ENCODE measurements at places on chromosomes 7 and 10. TPM values are rescaled to one million over a fixed set of nuclear protein-coding genes. Genes with fewer than 3 reads are reported as not detected.

Gene EPHB4
- 6.0 TPM for total RNA-seq

Gene SND1
- 217 TPM for total RNA-seq

Gene ORC5
- total RNA-seq, result 21.0 TPM

Gene CD36
- 2.3 TPM for total RNA-seq

Gene ZNF467
- total RNA-seq, result 1.2 TPM

Gene BAMBI
- 2.3 TPM for total RNA-seq

Gene TRPV5
- total RNA-seq, result not detected

Gene RASA4B
- 26.1 TPM for total RNA-seq

Gene PNLIPRP2
- not detected for total RNA-seq

Gene CTNNA3
- total RNA-seq, result not detected

Gene RUFY2
- 15.2 TPM for total RNA-seq

Gene HMX3
- total RNA-seq, result not detected

Gene PDE1C
- total RNA-seq, result 1.3 TPM

Gene PPP1R17
- not detected for total RNA-seq

Gene RAB18
- total RNA-seq, result 146 TPM

Gene SH2D4B
- not detected for total RNA-seq

Gene FZD8
- 0.56 TPM for total RNA-seq

- no peaks in the 10 kb centered on the region for H3K36me3 ChIP-seq
- H3K4me1 ChIP-seq, result no peaks in the 10 kb centered on the region
- no peak overlapping the region for H3K4me3 ChIP-seq
- DNase-seq, result no peak
- no peaks in the 10 kb centered on the region for H3K27me3 ChIP-seq
These were observed 76.2 kb upstream of the ICA1 start for GRCh38 chr7:8338206-8338605.

DNA sequence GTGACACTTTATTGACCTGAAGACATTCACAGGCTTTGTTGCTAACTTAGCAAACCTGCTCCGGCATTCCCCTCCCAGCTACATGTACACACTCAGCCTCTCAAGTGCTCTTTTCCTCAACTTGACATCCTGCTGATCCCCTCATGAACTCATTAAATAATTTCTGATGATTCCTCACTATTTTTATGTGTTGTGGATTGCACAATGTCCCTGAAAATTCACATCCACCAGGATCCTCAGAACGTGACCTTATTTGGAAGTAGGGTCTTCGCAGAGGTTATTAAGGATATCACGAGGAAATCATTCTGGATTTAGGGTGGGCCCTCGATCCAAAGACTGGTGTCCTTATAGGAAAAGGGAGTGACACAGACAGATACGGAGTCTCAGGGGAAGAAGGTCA is 27.3 kb downstream of the FIGNL1 start:
- no peak overlapping the region for H3K4me3 ChIP-seq

DNA sequence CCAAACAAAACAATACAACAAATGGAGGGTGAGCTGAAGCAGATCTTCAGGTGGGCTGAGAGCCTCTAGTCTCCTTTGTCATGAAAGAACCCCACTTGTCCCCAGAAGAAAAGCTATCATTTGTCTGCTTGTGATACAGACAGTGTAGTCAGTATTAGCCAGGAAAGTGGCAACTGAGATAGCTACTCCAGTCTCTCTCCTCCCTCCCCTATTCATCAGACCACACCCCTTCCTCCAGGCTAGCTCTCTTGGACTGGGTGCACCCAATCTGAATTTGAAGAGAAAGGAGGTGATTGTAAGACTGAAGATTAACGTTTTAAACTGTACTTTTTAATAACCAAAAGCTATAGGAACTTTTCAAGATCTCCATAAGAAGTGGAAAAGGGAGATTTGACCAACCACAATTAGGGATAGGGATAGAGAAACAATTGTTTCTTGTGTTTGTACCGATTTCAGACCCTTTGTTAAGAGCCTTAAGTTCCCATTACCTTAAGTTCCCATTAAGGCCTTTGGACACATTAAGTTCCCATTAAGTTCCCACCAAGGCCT is 14.1 kb downstream of the BMPR1A start:
- no peaks in the 10 kb centered on the region for H3K27me3 ChIP-seq
- no peak overlapping the region for H3K27ac ChIP-seq
- H3K4me3 ChIP-seq, result no peak overlapping the region
- H3K36me3 ChIP-seq, result no peaks in the 10 kb centered on the region
- DNase-seq, result no peak

GRCh38 chr7:75993689-75994387 is 557 bp downstream of the TMEM120A start:
- H3K36me3 ChIP-seq, result peaks cover 21% of the 10 kb centered on the region
- peak overlapping the region; percentile 85 for H3K4me3 ChIP-seq
- H3K27me3 ChIP-seq, result peaks cover 4% of the 10 kb centered on the region

- DNase-seq, result peak; percentile 49
- H3K4me1 ChIP-seq, result no peaks in the 10 kb centered on the region
- H3K27me3 ChIP-seq, result peaks cover 34% of the 10 kb centered on the region
- no peak overlapping the region for H3K4me3 ChIP-seq
- no peaks in the 10 kb centered on the region for H3K36me3 ChIP-seq
These were observed 19.5 kb downstream of the TSPAN33 start for GRCh38 chr7:129163875-129164544.

- DNase-seq, result no peak
- H3K36me3 ChIP-seq, result peaks cover 17% of the 10 kb centered on the region
- H3K4me3 ChIP-seq, result no peak overlapping the region
- peaks cover 45% of the 10 kb centered on the region for H3K4me1 ChIP-seq
- no peak overlapping the region for H3K27ac ChIP-seq
These were observed 22.4 kb downstream of the REEP3 start for GRCh38 chr10:63543576-63543962.

DNA sequence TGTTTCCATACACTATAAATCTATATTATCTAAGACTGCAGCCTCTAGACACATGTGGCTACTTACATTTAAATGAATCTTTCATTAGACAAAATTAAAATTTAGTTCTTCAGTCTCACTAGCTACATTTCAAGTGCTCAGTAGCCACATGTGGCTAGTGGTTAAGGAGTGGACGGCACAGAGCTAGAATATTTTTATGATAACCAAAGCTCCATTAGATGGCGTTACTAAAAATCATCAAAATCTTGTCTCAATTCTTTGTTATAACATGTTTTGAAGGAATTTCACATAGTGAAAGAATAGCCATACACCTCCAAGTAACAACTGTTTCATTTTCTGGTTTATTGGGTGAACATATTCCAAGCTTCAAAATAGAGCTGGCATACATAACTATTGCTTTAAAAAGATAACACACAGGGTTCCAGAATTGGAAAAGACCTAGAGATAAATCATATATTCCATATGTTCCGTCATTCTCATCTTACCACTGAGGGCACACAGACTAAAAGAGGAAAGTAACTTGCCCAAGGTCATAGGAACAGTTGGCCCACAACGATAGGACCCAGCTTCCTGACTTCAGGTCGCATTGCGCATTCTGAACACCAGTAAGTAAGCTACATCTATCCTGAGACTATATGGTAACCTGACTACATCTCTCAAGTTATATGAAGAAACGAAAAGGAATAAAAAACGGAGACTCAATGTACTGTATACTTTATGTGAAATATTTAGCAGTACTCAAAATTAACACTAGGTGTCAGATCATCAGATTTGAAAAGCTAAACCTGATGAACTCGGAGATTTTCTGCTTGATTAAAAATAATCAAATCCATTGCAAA is 66.6 kb downstream of the CAV1 start:
- no peak overlapping the region for H3K27ac ChIP-seq
- no peak for DNase-seq
- H3K4me1 ChIP-seq, result peaks cover 39% of the 10 kb centered on the region
- H3K36me3 ChIP-seq, result peaks cover 3% of the 10 kb centered on the region
- H3K4me3 ChIP-seq, result peak overlapping the region; percentile 53

- H3K36me3 ChIP-seq, result no peaks in the 10 kb centered on the region
- H3K27me3 ChIP-seq, result peaks cover 8% of the 10 kb centered on the region
- H3K4me1 ChIP-seq, result peaks cover 12% of the 10 kb centered on the region
- no peak overlapping the region for H3K27ac ChIP-seq
- DNase-seq, result no peak
These were observed 161.6 kb downstream of the PFKFB3 start for GRCh38 chr10:6364283-6364682.

- H3K36me3 ChIP-seq, result no peaks in the 10 kb centered on the region
- H3K4me3 ChIP-seq, result peak overlapping the region; percentile 88
- peaks cover 77% of the 10 kb centered on the region for H3K4me1 ChIP-seq
- peaks cover 5% of the 10 kb centered on the region for H3K27me3 ChIP-seq
- H3K27ac ChIP-seq, result peak overlapping the region; percentile 60
These were observed 811 bp downstream of the RGS10 start for GRCh38 chr10:119541459-119542356.

DNA sequence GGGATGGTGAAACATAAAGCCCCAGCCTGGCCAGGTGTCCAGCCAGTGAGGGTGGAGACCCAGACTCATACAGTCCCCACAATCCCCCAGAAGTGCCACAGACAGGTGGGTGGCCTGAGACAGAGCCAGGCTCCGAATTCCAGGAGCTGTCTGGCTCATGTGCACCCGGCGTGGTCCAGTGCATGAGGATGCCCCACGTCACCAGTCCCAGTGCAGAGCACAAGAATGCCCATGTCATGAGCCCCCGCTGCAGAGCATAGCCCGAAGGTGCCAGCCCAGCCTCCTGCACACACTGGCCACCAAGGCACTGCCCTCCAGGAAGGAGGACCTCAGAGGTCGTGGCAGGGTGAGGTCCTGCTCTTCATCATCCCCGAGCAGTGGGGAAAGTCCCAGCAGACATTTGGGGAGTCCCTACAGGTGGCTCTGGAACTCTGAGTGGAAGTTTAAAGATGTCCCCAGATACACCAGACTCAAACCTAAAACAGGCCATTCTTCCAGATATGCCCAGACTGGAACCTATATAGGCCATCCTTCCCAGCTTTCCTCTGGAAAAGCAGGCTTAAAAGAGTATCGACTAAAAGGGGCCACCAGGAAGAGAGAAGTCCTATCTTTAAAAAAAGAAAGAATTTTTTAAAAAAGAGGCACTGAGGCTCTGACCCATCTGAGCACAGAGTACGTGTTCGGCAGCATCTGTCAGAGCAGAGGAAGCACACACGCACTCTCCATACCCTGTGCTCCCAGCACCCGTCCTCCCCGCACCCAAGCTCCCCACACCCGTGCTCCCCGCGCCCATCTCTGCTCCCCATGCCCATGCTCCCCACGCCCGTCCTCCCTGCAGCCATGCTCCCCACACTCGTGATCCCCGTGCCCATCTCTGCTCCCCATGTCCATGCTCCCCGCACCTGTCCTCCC is 11.5 kb downstream of the DIP2C start:
- peaks cover 3% of the 10 kb centered on the region for H3K27me3 ChIP-seq
- DNase-seq, result no peak
- peaks cover 23% of the 10 kb centered on the region for H3K36me3 ChIP-seq
- H3K4me3 ChIP-seq, result no peak overlapping the region
- peaks cover 76% of the 10 kb centered on the region for H3K4me1 ChIP-seq
- no peak overlapping the region for H3K27ac ChIP-seq

GRCh38 chr7:1314021-1314907 is 81.6 kb downstream of the UNCX start:
- no peaks in the 10 kb centered on the region for H3K36me3 ChIP-seq
- H3K4me1 ChIP-seq, result no peaks in the 10 kb centered on the region
- DNase-seq, result no peak
- H3K27ac ChIP-seq, result no peak overlapping the region

GRCh38 chr10:74255214-74255613 is 104.2 kb downstream of the ADK start:
- peaks cover 5% of the 10 kb centered on the region for H3K36me3 ChIP-seq
- DNase-seq, result no peak
- H3K27ac ChIP-seq, result no peak overlapping the region

- no peak overlapping the region for H3K4me3 ChIP-seq
- H3K4me1 ChIP-seq, result peaks cover 20% of the 10 kb centered on the region
- DNase-seq, result no peak
- H3K27me3 ChIP-seq, result no peaks in the 10 kb centered on the region
These were observed 11.1 kb downstream of the FAM53B start for GRCh38 chr10:124732931-124733570.

DNA sequence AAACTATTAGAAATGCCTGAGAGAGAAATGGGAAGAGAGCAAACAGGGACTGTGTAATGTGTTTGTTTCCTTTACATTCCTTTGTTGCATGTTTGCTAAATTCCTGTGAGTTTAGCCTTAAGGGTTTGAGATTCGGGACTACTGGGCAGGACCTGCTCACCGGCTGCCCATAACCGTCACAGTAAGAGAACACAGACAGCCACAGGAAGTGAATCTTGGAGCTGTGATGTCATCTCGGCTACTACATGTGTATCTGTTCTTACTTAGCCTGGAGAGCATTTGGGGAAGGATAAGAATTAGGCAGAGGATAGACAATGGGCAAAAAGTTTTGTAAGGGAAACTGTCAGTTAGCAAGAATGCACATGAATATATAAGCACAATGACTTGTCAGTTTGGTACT is 485.1 kb upstream of the KLF6 start:
- H3K4me1 ChIP-seq, result peaks cover 40% of the 10 kb centered on the region
- no peaks in the 10 kb centered on the region for H3K27me3 ChIP-seq
- peak; percentile 75 for DNase-seq
- H3K27ac ChIP-seq, result peak overlapping the region; percentile 58

DNA sequence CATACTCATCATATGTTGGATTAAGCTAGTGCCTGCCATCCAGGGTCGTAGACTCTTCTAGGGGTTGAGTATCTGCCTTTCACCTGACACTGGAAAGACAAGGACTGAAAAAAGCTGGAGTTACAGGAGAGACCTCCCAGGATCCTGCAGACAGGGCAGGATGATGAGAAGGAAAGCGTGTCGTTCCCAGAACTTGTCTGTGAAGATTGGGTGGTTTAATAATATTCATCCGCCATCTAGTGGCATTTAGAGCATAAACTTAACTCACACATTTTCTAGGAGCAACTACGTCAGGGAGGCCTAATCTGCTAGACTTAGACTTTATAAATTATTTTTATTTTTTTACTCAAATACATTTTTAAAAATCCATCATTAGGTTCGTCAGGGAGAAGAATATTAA is 59.6 kb downstream of the ADRB1 start:
- H3K4me1 ChIP-seq, result peaks cover 20% of the 10 kb centered on the region
- DNase-seq, result peak; percentile 60
- H3K27me3 ChIP-seq, result peaks cover 16% of the 10 kb centered on the region
- H3K27ac ChIP-seq, result no peak overlapping the region
- no peak overlapping the region for H3K4me3 ChIP-seq

DNA sequence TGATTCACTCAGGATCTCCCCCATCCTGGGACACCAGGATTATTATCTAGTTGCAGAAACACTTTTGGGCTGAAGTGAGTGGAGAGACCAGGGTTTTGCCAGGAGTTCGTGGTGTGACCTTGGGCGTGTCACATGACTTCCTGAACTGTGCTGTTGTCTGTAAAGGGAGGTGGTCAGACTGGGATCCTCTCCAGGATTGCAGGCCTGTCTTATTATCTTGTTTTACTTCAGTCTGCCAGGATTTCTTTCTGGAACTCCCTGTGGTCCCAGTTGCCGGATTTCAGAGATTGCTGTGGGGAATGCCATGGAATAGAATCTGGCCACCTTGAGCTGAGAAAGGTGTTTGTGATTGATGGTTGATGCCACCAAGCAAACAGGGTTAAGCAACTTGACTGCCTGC is 35.8 kb downstream of the CRCP start:
- peak overlapping the region; percentile 57 for H3K4me3 ChIP-seq
- H3K4me1 ChIP-seq, result peaks cover 63% of the 10 kb centered on the region
- H3K27ac ChIP-seq, result peak overlapping the region; percentile 96
- H3K36me3 ChIP-seq, result peaks cover 33% of the 10 kb centered on the region

- H3K36me3 ChIP-seq, result peaks cover 22% of the 10 kb centered on the region
- no peak overlapping the region for H3K27ac ChIP-seq
- no peak for DNase-seq
- H3K27me3 ChIP-seq, result peaks cover 17% of the 10 kb centered on the region
- H3K4me3 ChIP-seq, result no peak overlapping the region
These were observed 86.2 kb upstream of the PPIF start for GRCh38 chr10:79260811-79261740.

Measured in HFFc6 (cell line).